ENCODE measurements at places on chromosomes 13 and 19. TPM values are rescaled to one million over a fixed set of nuclear protein-coding genes. Genes with fewer than 3 reads are reported as not detected.

- no peak for DNase-seq
Measured at GRCh38 chr19:12672744-12673143, 6.1 kb downstream of the WDR83 start.

GRCh38 chr13:24293746-24294145, 15.6 kb upstream of the C1QTNF9 start:
- no peak for DNase-seq

DNA sequence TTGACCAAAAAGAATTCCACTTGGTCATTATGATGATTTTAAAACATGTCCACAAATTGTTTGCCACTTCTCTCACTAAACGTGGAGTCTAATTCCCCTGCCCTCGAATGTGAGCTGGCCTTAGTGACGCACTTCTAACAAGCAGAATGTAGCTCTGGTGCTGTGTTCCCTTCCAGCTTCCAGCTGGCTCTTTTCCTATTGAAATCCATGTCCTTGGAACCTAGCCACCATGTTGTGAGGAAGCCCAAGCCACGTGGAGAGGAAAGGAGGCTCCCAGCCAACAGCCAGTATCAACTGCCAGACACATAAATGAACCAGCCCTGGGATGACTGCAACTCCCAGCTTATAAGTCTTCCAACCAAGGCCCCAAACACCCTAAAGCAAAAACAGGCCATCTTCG, 23.6 kb upstream of the CEBPA start:
- peak; percentile 92 for DNase-seq

DNA sequence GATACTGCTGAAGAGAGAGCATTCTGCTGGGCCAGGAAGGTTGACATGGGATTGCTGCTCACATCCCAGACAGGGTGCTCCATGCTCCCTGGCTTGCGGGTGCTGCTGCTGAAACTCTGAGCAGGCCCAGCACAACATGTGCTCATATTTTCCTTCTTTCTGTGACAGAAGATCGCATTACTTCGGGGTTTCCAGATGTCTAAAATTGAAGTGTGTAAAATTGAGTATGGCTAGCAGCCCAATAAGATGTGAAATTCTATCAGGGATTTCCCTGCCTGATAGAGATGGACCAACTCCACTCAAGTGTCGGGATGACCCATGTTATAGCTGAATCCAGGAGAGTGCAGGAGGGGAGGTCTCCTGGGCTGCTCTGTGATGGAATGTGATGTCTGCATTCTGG, 55.6 kb upstream of the KL start:
- DNase-seq = no peak

GRCh38 chr13:32977321-32977720, 38.9 kb upstream of the KL start:
- no peak for DNase-seq

DNA sequence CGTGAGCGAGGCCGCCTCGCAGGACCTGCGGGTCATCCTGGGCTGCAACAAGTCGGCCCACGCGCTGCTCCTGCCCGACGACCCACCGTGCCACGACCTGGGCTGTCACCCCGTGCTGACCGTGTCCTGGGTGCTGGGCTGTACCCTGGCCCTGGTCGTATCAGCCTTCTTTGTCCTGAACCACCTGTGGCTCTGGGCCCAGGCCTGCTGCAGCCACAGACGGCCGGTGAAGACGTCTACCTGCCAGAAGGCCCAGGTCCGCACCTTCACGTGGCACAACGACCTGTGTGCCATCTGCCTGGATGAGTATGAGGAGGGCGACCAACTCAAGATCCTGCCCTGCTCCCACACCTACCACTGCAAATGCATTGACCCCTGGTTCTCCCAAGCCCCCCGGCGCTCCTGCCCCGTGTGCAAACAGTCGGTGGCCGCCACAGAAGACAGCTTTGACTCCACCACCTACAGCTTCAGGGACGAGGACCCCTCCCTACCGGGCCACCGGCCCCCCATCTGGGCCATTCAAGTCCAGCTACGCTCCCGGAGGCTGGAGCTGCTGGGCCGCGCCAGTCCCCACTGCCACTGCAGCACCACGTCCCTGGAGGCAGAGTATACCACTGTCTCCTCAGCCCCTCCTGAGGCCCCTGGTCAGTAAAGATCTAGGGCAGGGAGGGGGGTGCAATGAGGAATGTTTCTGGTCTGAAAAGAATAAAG, 1.1 kb downstream of the ZNRF4 start:
- DNase-seq = no peak

DNA sequence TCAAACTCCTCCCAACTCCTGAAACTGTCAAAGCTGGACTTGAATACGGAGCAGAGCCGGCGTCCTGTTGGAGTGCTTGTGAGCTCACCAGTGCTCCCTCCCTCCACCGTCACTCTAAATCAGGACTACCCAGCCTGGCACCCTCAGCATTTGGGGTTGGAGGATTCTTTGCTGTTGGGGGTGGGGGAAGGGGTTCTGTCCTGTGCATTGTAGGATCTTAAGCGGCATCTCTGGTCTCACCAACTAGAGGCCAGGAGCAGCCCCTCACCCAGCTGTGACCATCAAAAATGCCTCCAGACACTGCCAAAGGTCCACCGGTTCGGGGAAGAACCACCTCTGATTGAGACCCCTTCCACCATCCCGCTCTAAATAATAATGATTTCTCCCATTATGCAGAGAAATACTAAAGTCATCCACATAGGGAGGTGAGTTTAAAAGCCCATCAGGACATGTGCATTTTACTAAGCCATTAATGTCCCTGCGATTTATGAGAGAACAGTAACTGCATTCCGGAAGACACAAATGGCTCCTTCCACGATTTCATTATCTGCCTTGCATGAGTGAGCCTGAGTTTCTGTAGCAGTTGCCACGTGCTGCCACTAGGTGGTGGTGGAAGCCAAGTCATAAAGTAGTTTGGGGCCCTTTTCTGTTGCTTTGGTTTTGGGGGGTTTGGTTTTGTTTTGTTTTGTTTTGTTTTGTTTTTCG, 16.1 kb upstream of the USP29 start:
- peak; percentile 70 for DNase-seq

GRCh38 chr13:67438465-67438864, 208.3 kb upstream of the PCDH9 start:
- no peak for DNase-seq

- no peak for DNase-seq
Measured at GRCh38 chr19:16834747-16835146, 5.5 kb downstream of the SIN3B start.

DNA sequence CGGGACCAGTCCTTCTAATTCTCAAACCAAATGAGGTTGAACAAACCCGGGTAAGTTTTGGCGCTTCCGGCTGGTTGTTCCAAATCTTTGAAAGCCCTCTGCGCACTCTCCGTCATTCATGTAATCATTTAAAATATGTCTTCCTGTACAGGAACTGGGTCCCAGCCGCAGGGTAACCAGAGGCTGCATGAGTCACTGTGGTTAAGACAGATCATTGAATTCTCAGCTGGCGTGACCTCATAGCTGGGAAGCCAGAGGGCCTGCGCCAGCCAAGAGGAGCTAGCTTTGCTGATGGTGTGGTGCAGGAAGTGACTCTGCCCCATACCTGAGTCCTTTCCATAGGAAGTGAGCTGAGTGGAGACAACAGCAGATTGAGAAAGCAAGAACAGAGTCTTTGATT, 135.2 kb downstream of the TSHZ3 start:
- DNase-seq = peak; percentile 98

GRCh38 chr13:23467932-23468278, 34.4 kb upstream of the SACS start:
- no peak for DNase-seq

DNA sequence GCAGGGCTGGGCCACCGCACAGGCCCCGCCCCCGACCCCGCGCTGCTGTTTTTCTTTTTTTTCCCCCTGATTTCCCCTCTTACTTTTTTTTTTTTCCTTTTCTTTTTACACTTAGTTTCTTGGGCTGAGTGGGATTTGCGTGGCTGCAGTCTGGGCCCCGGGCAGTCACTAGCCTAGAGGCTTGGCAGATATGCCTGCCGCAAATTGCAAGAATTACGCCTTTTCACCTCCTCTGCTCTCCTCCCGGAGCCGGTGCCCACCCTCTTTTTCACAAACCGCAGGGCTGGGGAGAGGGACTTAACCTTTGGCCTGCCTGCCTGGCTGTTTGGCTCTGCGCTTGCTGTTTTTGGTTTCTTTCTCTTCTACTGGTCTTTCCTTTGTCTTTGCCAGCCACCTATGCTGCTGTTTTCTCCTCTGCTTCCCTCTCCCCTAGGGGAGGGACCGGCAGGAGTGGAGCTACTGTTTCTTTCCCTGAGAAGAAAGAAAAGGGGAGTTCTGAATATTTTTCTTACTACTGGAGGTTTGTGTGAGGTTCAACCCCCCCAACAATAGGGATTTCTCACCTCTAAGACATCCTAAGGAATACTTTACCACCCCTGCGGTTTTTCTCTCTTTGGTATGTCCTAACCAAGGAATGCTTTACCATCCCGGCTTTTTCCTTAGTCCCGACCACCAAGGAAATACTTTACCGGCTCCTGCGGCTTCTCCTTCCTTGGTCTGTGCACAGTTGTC, 11.0 kb downstream of the ZNF552 start:
- peak; percentile 66 for DNase-seq

DNA sequence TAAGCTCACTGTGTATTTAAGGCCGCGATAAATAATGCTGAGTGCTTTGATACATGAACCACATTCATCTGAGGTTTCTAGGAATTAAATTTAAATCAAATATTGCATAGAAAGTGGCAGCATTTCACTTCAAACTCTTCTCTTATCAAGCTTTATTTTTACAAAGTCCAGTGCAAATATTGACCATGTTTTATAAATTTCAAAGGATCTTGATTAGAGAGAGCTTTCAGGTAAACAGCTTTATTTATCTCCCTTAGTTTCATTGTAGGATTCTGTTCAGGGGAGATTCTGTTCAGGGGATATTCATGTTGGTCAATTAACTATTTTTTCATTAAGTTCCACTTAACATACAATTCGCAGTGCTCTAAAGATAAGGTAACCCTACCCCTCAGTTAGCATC, 249.7 kb upstream of the IRS2 start:
- DNase-seq = no peak

GRCh38 chr13:32247887-32248286, 67.3 kb downstream of the ZAR1L start:
- no peak for DNase-seq

- no peak for DNase-seq
Measured at GRCh38 chr19:35533201-35533821, at the start of gene GAPDHS. GAPDHS (plus strand) TSS chr19:35533456; CDS start chr19:35533528, 72 bp downstream.

DNA sequence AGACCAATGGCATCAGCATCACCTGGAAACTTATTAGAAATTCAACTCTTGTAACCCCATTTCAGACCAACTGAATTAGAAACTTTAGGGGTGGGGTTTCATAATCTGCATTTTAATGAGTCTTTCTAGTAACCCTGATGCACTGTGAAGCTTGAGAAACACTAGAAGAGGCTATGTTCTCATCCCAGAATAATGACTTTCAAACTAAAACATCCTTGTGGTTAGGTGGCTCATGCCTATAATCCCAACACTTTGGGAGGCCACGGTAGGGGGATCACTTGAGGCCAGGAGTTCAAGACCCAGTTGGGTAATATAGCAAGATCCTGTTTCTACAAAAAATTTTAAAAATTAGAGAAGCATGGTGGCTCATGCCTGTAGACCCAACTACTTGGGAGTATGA, 402.4 kb downstream of the DLEU7 start:
- no peak for DNase-seq

DNA sequence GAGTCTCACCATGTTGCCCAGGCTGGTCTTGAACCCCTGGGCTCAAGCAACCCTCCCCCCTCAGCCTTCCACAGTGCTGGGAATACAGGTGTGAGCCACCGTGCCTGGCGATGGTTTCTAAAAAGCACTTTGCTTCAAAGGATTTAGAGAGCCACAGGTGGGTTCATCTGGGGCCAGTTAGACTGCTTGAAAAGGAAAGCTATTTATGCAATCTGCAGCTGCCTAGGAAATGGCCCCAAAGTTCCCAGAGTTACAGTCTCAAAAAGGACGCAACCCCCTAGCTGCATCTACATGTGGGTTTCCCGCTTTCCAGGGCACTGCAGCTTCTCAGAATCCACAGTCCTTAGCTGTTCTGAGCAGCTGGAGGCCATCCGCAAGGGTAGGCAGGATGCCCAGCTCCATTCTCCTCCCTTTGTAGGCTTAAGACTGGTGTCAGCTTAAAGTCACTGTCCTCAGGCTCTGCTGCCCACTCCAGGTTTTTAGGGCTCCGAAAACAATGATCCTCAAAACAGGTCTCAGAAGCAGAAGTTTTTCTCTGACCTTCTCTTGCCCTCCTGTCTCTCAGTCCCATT, 41.4 kb downstream of the ZNF823 start:
- no peak for DNase-seq

DNA sequence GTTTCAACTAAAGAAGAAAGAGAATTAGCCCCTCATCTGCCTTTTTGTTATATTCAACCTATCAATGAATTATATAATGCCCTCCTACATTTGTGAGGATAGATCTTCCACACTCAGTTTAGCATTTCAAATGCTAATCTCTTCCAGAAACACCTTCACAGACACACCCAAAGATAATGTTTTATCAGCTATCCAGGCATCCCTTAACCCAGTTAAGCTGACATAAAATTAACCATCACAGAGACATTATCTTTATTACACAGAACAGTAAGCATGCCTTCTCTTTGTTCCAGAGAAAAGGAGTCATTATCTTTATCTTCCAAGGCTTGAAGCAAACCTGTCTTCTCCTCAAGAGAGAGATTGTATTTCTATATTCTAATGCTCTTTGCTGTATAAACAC, 53.1 kb downstream of the PCDH20 start:
- DNase-seq = no peak

- no peak for DNase-seq
Measured at GRCh38 chr19:33667881-33668280, 46.1 kb downstream of the CHST8 start.

- DNase-seq = no peak
Measured at GRCh38 chr13:94988654-94989053, 276.3 kb upstream of the SOX21 start.

DNA sequence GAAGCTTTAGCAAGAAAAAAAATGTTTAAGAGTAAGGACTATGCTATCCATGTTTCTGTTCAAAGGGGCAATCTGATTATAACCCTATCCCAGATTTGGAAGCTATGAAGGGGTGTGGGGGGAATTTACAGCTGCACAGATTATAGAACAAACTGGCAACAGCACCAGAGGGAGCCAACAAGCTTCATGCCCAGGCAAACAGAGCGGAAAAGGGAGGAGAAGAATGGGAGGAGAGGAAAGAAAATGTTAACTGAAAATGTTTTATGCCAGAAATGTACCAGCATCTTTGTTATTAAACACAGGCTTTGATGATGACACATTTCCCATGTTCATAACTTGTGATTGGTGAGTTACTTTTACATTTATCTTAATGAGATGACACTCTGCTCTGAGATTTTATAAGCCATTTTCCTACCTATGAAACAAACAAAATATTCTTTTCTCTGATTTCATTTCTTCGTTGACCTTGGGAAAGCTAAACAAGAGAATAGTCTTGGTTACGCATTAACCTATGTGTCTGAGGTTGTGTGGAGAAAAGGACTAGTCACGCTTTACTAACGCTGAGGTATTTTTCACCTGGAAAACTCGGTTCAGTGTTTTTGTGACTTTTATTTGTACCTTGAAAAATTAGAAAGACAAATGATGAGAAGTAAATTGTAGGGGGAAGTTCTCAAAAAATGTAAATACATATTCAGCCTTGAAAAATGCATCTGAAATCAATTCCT, 235.8 kb upstream of the MIR17HG start:
- no peak for DNase-seq

GRCh38 chr13:35309706-35310105, 166.8 kb downstream of the MAB21L1 start:
- no peak for DNase-seq

The DACT3 gene
- 5.1 TPM for total RNA-seq

The DPF1 gene
- 2.7 TPM for total RNA-seq

The CGB5 gene
- total RNA-seq = not detected

The USHBP1 gene
- not detected for total RNA-seq

The SYCN gene
- total RNA-seq = not detected

The POSTN gene
- 546 TPM for total RNA-seq

The FAAP24 gene
- 12.0 TPM for total RNA-seq

The CASP14 gene
- total RNA-seq = not detected

The LILRA2 gene
- total RNA-seq = not detected

The ZNF723 gene
- not detected for total RNA-seq

The OR10H5 gene
- not detected for total RNA-seq
